Cardiac fibroblast (primary cell): ENCODE measurements at places on chromosomes 12 and 14.

DNA sequence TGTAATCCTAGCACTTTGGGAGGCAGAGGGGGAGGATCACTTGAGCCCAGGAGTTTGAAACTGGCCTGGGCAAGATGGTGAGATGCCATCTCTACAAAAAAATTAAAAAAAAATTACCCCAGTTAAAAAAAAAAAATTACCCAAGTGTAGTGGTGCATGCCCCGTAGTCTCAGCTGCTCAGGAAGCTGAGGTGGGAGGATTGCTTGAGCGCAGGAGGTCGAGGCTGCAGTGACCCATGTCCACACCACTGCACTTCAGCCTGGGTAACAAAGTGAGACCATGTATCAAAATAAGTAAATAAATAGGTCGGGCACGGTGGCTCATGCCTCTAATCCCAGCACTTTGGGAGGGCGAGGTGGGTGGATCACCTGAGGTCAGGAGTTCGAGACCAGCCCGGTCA, 128.8 kb downstream of the VRK1 start:
- DNase-seq: no peak

GRCh38 chr12:68235576-68235975, 10.0 kb upstream of the IL26 start:
- no peak for DNase-seq

DNA sequence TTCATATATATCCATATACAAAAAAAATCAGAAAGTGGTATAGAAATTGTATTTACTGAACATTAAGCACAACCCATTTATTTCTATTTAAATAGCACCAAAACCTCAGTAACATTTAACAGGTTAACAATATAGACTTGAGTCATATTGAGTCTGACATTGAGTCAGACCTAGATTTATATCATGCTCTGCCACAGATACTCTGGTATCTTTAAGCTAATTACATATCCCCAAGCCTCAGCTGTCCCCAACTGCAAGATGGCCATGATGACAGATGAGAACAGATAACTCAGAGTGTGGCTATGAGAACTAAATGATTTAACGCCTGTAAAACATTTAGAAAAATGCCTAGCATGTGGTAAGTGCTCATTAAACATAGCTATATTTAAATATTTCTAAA, 40.3 kb downstream of the IFNG start:
- DNase-seq: no peak

DNA sequence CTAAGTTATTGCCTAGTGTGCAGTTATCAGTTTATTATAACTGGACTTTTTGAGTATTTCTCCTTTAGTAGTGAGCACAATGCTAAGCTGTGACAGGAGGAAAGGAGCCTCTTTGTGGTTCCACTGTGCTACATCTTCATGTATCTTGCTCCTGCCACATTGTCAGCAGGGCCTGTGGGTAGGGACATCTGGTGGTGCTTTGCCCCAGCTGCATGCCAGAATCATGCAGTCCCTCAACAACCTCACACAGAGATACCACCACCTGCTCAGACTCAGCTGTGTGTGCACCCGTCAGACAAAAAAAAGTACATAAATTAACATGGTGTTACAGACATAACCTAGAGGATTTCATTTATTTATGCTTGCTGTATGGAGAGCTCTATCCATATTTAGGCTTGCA, 51.1 kb downstream of the MIS18BP1 start:
- peak; percentile 44 for DNase-seq

DNA sequence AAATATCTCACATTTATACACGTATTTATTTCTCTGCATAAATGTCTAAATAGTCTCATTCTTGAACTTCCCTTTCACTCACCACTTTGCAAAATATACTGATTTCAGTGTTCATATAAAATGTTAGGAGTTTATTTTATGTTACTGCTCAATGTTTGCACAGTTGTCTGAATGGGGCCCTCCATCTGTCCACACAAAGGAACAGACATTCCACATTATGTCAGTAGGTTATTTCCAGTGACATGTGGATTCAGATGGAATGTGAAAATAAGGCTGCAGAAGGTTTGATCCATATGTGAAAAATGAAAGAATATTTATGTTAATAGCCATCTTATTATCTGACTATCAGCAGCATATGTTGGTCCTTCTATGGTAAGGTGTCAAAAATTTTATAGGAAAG, 994.4 kb upstream of the SEL1L start:
- no peak for DNase-seq

DNA sequence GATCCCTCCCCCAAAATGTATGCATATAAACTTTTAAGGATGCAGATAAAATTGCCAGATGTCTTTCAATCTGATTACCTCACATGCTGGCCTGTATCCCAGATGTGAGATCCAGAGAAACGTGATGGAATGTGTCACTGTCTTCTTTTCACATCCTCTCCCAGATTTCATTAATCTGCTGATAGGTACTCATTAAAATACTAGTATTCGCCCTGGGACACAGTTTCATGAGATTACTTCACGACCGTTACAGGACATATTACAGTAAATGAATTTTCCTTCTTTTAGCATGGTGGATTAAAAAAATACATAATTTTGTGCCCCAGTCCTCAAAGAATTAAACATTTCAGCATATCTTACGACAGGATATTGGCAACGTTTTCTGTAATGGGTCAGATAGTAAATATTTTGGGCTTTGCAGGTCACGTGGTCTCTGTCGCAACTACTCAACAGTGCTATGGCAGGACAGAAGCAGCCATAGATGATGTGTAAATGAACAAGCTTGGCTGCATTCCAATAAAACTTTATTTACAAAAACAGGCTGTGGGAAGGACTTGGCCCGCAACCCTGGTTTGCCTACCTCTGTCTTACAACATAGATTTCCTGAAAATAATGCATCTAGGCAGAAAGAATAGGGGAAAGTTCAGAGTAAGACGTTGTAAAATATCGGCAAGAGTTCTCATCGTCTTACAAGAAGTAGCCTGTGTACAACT, 156.0 kb upstream of the DIO3 start:
- DNase-seq: peak; percentile 90

GRCh38 chr12:65720136-65721130, 103.8 kb upstream of the HMGA2 start:
- DNase-seq: peak; percentile 84

- DNase-seq: peak; percentile 68
Measured at GRCh38 chr14:77026166-77026929, 2.2 kb downstream of the IRF2BPL start.

GRCh38 chr12:7134396-7135166, 4.4 kb downstream of the CLSTN3 start:
- no peak for DNase-seq
